ENCODE measurements at places on chromosomes 7 and 10. TPM values are rescaled to one million over a fixed set of nuclear protein-coding genes. Genes with fewer than 3 reads are reported as not detected.
A peak's percentile ranks its signal among the peaks of the same experiment; 100 is the strongest.

TMEM139 gene
- total RNA-seq: 4.0 TPM

GIMAP7 gene
- total RNA-seq: not detected

SLC13A4 gene
- not detected for total RNA-seq

NKX1-2 gene
- 0.02 TPM for total RNA-seq

PAX4 gene
- total RNA-seq: not detected

TLL2 gene
- 0.12 TPM for total RNA-seq

TMEM184A gene
- 6.7 TPM for total RNA-seq

FOXP2 gene
- not detected for total RNA-seq

SPDYE2B gene
- not detected for total RNA-seq

DNA sequence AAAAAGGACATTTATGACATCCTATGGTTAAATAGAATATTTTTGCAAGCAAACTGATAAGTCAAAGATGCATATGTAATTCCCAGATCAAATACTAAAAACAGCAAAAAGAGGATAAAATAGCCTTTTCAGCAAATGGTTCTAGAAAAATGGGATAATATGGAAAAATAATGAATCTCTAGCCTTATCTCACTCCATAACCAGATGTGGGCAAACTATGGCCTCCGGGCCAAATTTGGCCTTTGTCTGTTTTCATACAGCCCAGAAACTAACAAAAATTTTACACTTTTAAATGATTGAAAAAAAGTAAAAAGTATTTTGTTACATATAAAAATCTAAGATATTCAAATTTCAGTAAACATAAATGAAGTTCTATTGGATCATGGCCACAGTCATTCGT, 215.4 kb upstream of the PRSS1 start:
- DNase-seq: no peak

GRCh38 chr7:157855452-157856213, 518.8 kb downstream of the DNAJB6 start:
- DNase-seq: no peak

GRCh38 chr7:68058014-68058413, 1061.4 kb downstream of the TYW1 start:
- DNase-seq: no peak

- no peak for DNase-seq
Observed at GRCh38 chr10:48533951-48534720, 70.7 kb downstream of the ARHGAP22 start.

GRCh38 chr10:30728766-30729165, 99.2 kb upstream of the LYZL2 start:
- no peak for DNase-seq

DNA sequence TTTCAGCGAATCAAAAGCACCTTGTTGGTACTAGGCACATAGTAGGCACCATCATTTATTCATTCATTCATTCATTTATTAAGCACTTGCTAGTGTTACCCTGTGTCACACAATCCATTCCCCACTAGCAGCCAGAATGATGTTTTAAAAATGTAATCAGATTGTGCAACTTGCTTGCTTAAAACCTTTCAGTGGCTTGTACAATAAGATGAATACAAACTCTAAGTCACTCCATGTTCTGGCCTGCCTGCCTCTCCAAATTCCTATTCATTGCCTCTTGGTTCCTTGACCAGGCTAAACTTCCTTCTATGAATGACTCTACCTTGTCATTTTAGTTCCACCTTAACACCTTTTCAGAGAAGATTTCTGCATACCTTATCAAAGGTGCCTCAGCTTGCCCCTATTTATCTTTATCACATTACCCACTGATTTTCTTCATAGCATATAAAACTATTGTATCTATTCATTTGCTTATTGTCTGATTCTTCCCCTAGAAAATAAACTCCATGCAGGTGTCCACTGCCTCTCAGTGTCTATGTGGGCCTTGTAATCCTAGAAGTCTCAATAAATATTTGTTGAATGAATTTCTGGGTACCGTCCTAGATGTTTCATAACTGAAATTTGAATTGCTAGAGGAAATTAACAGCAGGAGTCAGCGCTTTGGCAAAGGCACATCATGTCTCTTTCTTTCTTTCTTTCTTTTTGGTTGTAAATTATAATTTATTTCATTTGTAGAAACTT, 169.5 kb downstream of the TMEM26 start:
- no peak for DNase-seq

GRCh38 chr7:79159040-79159664, 294.3 kb downstream of the MAGI2 start:
- DNase-seq: no peak

DNA sequence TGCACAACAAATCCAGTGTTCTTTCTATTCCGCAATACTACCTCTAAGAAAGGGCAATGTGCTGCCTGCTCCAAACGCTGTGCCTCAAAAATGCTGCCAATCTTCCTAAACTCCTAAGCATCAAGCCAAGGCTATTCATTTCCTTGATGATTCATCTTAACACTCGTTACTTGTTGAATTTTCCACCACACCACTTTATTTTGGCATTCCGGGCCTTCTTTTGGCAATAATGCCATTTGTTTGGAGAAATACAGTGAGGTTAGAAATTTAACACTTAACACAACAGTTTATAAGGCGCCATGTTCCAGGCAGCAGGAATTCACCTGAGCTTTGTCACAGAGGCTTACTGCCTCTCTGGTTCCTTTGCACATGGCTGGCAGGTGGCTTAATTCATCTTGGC, 82.6 kb upstream of the ABCB5 start:
- DNase-seq: no peak

DNA sequence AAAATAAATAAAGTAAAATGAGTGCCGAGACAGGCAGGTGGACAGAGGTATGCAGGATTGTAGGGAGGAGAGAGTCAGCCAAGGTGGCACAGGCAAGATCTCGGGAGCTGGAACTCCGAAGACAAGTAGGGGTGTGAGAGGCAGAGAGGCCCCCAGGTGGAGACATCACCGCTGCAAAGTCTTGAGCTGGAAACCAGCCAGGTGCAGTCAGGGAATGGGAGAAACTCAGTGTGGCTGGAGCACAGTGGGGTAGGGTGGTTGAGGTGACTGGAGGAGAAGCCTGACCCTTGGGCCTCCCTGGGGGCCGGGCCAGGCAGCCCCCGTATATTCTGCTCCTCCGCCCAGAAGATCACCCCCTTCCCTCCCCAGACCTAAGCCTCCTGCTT, 4.2 kb downstream of the EPHB4 start:
- DNase-seq: no peak

- no peak for DNase-seq
Observed at GRCh38 chr10:86703176-86703575, 34.9 kb downstream of the LDB3 start.

DNA sequence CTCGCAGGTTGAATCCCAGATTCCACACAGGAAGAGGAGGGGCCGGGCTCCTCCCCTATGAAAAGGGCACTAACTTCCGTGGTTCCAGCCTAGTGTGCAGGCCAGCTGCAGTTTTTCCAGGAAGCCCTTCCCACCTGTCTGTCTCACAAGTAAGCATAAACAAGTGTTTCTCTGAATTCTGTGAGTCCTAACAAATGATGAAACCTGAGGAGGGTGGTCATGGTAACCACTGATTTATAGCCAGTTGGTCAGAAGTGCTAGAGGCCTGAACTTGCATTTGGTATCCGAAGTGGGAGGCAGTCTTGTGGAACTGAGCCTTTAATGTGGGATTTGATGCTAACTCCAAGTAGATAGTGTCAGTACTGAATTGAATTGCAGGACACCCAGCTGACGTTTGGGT, 54.7 kb upstream of the STEAP4 start:
- no peak for DNase-seq

GRCh38 chr7:37642028-37642540, 41.5 kb upstream of the GPR141 start:
- DNase-seq: no peak

DNA sequence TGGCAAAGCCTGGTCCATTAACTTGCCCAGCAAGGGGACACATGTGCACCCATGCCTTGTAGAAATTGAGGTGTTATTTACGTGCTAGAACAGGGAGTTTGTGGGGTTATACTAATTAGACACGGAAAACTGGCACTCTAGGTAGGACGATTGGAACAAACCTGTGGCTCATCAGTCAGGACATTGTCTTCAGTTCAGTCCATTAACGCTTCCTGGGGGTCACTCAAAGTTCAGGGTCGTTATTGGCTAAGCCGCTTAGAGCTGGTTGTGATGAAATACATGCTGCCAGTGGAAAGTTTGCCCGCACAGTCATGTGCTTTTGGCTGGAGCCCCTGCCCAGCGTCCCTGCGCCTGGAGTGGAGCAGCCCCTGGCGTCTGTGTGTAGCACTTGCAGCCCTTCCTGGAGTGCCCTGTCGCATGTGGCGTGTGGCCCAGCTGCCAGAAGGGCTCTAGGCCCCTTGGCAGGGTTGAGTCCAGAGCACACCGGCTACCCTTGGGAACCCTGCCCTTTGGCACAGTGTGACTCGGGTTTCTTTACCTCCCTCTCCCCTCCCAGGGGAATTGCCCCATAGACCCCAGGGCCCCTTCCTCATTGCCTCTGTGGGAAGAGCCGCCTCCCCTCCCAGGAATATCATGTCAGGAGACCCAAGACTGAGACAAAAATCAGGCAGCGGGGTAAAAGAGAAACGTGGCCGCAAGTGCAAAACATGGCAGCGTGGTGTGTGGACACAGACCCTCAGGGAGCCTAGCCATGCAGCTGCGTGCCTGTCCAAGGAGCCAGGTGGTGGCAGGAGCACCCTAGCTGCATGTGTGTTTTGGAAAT, 9.8 kb downstream of the ZNF775 start:
- DNase-seq: no peak

- DNase-seq: no peak
Observed at GRCh38 chr10:121694966-121695643, 96.9 kb upstream of the FGFR2 start.

GRCh38 chr10:71339796-71340589, 20.9 kb downstream of the SLC29A3 start:
- no peak for DNase-seq

- DNase-seq: no peak
Observed at GRCh38 chr10:97788552-97789442, 17.0 kb upstream of the SFRP5 start.

DNA sequence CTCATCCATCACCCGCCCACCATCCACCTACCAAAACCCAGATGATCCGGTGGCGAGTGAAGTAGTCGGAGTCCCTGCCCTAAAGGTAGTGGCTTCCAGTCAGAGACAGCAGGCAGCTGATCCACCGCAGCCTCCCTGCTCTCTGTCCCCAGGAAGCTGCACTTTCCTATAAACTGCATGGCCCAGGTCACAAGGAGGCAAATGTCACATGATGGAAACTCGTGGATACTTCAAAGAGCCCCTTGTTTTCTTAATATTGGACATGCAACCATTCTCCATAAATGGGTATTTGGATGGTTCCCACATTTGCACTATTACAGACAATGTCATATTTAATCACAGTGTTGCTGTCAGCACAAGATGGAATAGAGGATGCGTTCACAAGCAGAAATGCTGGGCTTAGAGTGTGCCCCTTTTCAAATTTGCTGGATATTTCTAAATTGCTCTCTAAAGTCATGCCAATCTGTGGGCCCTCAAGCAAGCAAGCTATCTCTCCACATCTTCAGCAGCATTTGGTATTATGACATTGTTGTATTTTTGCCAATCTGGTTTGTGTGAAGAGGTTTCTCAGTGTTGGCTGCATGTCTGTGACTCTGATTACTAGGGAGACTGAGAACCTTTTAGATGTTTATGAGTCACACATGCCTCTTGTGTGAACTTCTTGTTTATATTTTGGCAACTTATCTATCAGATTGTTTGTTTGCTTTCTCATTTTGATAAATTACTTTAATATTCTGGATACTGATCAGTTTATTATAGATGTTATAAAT, 822.0 kb downstream of the TNS3 start:
- DNase-seq: no peak

- DNase-seq: peak; percentile 81
Observed at GRCh38 chr10:102114861-102115618, 5.1 kb downstream of the LDB1 start.

DNA sequence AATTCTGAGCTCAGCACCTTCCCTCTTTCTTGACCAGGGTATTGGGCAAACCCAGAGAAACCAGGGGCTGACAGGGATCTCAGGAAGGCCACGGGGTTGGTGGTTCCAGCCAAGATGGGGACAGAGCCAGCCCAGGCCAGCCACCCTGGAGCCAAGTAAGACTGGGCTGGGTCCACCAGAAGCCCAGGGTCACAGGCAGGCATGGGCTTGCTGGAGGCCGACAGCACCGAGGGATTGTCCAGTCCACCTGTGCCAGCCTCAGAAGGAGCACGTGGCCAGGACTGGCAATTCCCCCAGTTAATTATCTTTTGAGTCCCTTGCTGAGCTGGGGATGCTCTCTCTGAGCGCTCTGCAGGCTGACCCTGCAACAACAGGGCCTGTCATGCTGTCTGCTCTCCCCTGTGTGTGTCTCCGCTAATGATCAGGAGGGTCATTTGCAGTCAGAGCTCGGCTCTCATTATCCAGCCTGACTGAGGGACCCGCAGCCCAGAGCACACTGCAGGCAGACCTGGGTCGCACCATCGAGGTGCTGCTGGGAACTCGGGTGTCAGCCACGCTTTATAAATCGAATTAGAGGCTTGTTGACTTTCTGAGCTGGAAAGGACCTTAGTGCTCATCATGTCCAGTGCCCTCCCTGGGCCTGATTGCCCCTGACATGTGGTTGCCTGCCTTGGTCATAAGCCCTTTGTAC, 69.5 kb upstream of the PPIF start:
- no peak for DNase-seq

DNA sequence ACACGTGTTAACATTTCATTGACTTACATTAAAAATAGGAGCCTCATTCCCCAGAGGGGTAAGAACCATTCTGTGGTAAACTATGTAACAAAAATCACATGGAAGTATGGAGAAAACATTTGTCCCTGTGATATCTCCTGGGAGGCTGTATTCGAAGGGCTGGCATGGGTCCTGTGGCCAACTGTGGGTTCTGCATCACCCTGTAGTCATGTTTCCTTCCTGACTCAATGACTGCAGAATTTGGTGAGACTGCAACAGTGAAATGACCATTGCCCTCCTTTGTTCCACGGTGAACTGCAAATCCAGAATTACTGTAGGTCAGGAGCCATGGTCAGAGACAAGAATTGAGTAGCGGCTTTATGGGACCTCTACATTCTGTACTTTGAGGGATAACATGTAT, 3.6 kb upstream of the ZEB1 start:
- DNase-seq: no peak

GRCh38 chr10:14200698-14201544, 129.8 kb downstream of the FRMD4A start:
- no peak for DNase-seq

DNA sequence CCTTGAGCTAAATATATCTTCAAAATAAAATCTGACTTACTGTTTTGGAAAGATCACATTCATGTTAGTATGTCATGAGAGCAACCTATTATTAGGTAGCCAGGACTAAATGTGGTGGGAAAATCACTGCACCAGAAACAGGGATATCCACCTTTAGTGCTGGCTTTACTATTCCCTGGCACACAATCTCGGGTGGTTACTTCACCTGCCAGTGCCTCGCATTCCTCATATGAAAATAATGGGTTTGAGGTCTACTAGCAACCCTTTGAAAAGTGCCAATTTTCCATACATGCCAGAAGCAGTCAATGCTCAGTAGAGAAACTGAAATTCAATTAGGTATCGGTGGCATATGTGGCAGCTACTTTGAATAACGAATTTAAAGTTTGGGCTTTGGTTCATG, 36.8 kb downstream of the PTN start:
- DNase-seq: no peak
